ENCODE measurements at places on chromosomes 3 and 15.
A peak's percentile ranks its signal among the peaks of the same experiment; 100 is the strongest.

DNA sequence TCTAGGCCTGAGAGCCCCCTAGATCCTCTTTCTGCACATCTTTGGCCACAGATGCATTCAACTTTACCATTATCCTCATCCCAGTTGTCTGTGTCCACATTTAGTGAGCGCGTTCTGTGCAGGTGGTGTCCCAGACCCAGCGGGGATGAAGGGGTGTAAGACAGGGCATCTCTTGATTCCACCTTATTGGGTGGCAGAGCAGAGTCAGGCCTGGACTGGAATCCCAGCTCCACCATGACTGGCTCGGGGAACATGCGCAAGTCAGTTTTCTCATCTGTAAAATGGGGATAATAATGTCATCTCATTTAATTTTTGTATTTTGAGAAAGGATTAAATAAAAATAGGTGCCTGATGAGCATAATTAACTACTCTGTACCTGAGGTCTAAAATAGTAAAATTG lies 7.8 kb downstream of the SMAD6 start:
- DNase-seq: no peak

DNA sequence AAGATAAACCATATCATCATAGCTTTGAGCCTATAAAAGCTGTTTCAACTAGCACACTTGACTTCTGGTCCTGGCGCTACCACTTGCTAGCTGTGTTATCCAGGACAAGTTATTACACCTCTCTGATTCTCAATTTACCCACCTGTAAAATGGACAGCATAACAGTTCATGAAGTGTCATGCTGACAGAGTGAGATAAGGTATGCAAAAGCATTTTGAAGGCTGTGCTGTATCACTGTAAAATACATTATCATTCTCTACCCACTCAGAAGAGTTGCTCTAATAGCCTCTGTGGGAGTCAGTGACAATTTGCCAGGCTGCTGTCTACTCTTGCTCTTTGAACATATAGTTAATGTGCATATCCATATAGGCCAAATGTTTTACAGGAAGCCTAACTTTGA lies 93.0 kb downstream of the SSR3 start:
- no peak for DNase-seq

- peak; percentile 81 for DNase-seq
Observed at GRCh38 chr3:128133273-128133883, 9.8 kb upstream of the RUVBL1 start.

GRCh38 chr3:184485906-184486305 lies 75.7 kb upstream of the EPHB3 start:
- DNase-seq: no peak

- peak; percentile 23 for DNase-seq
Observed at GRCh38 chr15:100919481-100920405, 586 bp downstream of the LRRK1 start.

DNA sequence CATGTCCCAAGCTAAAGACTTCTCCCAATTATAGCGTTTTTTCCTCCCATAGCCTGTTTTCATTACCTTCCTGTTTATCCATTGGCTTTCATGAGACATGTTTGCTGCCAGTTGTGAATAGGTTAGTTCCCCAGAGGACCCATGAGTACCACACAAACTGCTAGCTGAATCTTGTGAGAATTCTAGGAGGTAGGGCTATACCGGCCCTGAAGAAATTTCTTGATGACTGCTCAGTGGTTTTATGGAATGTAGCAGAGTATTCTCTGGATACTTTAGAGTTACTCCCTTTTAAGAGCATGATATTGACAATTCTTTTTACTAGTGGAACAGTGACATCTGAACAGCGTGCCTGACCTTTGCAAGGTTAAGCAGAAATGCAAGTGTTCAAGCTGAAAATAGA lies 210.4 kb downstream of the MCTP2 start:
- DNase-seq: no peak

DNA sequence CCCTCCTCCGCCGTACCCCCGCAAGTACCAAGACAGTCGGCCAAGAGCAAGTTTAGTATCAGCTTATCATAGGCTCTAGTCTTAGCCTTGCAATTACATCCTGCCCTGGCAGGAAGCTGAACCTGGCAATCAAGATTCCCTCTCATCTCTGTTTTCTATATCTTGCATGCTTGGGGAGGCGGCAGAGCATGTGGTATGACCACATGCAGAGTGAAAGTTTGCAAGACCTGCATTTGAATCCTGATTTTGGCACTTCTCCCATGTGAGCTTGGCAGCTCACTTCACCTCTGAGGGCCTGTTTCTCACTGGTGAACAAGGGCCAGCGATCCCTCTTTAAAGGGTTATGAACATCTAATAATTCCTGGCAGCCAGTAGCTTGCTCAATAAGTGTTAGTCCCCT lies 106.1 kb upstream of the FRMD4B start:
- DNase-seq: no peak

DNA sequence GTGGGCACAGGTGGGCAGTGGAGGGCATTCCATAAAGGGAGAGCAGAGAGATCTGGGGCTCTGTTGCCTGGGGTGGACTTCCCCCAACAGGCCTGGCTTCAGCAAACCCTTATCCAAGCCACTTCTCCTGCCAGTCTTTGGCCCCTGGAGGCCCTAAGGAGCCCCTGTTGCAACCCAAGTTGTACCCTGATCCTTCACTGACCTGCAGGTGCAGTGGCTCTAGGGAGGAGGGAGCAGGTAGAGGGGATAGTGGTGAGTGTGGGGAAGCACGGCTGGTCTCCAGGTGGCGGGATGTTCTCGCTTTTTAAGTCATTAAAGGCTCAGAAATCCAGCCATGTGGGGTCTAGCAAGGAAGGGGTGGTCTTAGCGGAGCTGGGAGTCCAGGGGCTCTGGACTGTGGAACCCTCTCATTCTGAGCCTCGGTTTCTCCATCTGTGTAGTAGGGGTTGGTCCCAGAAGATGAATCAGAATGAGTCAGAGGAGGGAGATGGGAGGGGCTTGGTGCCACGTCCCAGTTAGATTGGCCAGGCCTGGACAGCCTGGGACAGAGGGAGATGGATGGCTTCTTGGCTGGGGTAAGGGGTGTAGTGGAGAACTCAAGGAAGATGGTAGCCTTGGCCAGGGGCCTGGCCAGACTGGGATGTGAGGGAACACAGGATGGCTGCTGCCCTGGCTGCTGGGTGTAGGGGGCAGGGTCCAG lies 2.6 kb downstream of the ZBTB47 start:
- peak; percentile 77 for DNase-seq

DNA sequence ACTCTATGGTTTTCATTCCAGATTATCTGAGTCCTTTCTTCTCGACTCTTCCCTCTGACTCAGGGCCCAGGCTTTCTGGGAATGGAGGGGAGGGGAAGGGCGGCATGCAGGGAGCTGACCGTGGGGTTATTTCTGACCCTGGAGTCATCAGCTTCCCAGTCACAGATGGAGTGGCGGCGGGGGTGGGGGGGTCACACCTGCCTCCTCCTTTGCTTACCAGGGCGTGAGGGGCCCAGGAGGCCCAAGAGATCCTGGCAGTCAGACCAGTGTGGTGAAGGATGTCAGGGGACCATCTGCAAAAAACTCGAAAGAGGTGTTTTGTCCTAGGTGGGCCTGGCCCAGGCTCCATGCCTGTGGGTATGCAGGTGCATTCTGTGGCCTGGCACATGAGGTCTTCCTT lies 996 bp upstream of the XIRP1 start:
- DNase-seq: peak; percentile 37

GRCh38 chr15:40843885-40844695 lies at the start of gene SPINT1:
TSS of gene SPINT1 (plus strand) at chr15:40844048. CDS start at chr15:40844555, 507 bp downstream.
- DNase-seq: peak; percentile 23

- no peak for DNase-seq
Observed at GRCh38 chr3:46187341-46187700, 20.8 kb downstream of the CCR1 start.

GRCh38 chr15:38672814-38673670 lies 108.4 kb upstream of the RASGRP1 start:
- no peak for DNase-seq

DNA sequence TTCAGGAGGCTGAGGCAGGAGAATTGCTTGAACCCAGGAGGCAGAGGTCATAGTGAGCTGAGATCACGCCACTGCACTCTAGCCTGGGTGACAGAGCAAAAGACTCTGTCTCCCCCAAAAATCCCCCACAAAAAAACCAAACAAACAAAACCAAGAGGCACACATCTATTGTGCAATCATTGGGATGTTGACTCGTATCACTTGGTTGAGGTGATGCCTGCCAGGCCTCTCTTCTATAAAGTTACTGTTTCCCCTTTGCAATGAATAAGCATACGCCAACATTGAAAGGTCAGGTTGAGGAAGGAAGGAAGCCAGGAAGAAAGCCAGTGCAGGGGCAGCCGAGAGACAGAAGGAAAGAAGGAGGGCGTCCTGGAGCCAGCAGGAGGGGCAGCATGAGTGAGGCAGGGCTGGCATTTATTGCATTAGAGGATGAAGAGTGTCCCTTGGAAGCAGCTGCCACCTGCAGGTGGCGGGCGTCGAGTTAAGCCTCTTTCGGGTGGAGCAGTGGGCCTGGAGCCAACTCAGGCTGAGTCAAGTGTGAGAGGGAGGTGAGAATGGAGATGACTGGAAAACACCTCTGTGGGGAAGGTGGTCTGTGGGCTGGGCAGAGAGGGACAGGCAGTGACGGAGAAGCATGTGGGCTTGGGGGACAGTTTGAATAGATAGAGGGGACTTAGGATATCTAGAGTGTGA lies 8.3 kb upstream of the CSPG4 start:
- peak; percentile 20 for DNase-seq

GRCh38 chr15:83194528-83194927 lies 13.1 kb downstream of the HDGFL3 start:
- DNase-seq: no peak

DNA sequence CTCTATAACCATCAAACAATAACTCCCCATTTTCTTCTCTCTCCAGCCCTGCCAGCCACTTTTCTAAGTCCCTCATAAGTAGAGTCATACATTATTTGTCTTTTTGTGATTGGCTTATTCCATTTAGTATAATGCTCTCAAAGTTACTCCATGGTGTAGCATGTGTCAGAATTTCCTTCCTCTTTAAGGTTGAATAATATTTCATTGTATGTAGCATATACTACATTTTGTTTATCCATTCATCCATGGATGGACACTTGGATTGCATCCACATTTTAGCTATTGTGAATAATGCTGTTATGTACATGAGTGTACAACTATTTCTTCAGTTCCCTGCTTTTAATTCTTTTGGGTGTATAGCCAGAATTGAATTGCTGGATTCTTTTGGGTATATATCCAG lies 138.4 kb downstream of the ATG7 start:
- no peak for DNase-seq

GRCh38 chr3:713947-714620 lies 378.7 kb upstream of the CNTN6 start:
- DNase-seq: no peak

DNA sequence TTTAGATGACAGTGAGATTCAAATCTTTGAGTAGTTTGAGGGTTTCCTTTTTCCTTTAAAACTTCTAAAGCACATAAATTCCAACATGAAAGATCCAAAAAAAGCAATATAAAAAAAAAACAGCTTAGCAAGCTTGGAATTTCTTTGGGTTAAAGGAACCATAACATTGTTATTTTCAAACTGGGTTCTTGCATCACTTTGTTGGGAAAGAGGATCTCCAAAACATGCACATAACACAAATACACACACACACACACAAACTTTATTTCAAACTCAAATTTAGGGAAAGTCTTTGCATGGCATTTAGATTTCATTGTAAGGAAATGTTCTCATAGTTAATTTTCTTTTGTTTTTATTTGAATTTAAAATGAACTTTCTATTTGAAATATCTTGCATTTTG lies 79.2 kb upstream of the COL8A1 start:
- no peak for DNase-seq

Measured in foreskin fibroblast (primary cell).